ENCODE measurements at places on chromosomes 13 and 19. TPM values are rescaled to one million over a fixed set of nuclear protein-coding genes. Genes with fewer than 3 reads are reported as not detected.

The KRTDAP gene
- 3.3 TPM for total RNA-seq

The CD37 gene
- total RNA-seq, result not detected

The IQCN gene
- 14.8 TPM for total RNA-seq

- H3K4me1 ChIP-seq, result no peaks in the 10 kb centered on the region
- H3K27ac ChIP-seq, result no peak overlapping the region
- H3K36me3 ChIP-seq, result no peaks in the 10 kb centered on the region
- DNase-seq, result no peak
Measured at GRCh38 chr19:28632371-28633080, 580.4 kb downstream of the UQCRFS1 start.

DNA sequence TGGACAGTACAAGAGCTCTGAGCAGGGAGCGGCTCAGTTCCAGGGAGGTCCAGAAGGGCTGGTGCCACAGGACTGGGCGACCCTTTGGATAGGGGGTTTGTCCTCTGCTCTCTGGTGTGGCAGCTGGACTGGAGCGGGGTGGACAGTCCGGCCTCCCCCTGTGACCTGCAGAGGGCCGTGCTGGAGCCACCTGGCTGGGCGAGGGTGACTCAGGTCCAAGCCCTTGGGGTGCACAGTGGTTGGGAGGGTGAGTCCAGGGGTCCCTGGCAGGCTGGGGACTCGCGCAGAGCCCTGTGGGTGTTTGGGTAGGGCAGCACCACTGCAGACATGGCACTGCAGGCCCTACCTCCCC lies 7.2 kb downstream of the SSBP4 start:
- peaks cover 35% of the 10 kb centered on the region for H3K4me1 ChIP-seq
- no peaks in the 10 kb centered on the region for H3K27me3 ChIP-seq
- H3K4me3 ChIP-seq, result no peak overlapping the region
- no peak for DNase-seq
- H3K36me3 ChIP-seq, result no peaks in the 10 kb centered on the region
- no peak overlapping the region for H3K27ac ChIP-seq

DNA sequence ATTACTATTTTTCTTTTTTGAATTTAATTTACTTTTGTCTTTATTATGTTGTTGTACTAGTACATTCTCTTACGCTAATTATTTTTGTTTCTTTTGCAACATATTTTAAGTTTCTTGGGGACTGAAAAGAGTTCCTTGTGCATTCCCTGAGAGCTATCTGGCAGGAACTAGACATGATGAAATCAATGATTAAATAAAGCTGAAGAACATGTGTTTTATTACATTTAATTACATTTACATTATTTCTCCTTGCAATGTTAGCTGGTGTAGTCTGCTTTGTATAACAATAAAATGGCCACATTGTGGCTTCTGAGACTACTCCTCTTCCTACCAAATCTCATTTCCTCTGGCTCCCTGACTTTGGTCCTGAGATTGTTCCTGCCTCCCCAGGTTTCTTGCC lies 244.9 kb downstream of the NDFIP2 start:
- DNase-seq, result no peak
- no peaks in the 10 kb centered on the region for H3K27me3 ChIP-seq
- no peak overlapping the region for H3K4me3 ChIP-seq
- peaks cover 18% of the 10 kb centered on the region for H3K36me3 ChIP-seq
- peak overlapping the region; percentile 82 for H3K27ac ChIP-seq
- H3K4me1 ChIP-seq, result peaks cover 44% of the 10 kb centered on the region

DNA sequence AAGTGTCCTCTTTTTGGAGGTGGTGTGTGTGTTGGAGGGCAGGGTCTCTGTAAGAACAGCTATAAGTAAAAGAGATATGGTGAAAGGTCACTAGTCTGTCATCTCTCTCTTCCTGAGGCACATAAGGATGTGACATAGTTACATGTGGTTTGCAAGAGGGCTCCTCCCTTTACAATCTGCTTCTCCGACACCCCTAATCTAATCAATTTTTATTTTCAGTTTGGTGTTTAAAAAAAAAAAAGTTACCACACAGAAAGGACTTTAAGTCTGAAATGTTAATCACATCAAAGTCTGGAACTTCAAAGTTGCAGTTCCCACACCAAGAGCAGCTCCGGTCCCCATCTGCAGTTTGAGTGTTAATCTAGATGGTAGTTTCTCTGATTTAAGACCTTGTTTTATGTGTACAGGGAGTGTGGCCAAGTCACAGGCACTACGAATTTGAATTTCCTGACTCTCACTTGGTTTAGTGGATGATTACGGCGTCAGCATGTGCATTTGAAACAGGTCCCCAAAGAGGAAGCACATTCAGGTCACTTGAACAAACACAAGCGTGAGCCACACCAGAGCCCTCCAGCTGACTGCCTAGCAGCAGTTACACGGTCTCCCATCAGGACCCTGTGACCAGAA lies 53.1 kb downstream of the FOXO1 start:
- peaks cover 52% of the 10 kb centered on the region for H3K4me1 ChIP-seq
- no peak overlapping the region for H3K4me3 ChIP-seq
- DNase-seq, result no peak
- H3K27ac ChIP-seq, result peak overlapping the region; percentile 55

DNA sequence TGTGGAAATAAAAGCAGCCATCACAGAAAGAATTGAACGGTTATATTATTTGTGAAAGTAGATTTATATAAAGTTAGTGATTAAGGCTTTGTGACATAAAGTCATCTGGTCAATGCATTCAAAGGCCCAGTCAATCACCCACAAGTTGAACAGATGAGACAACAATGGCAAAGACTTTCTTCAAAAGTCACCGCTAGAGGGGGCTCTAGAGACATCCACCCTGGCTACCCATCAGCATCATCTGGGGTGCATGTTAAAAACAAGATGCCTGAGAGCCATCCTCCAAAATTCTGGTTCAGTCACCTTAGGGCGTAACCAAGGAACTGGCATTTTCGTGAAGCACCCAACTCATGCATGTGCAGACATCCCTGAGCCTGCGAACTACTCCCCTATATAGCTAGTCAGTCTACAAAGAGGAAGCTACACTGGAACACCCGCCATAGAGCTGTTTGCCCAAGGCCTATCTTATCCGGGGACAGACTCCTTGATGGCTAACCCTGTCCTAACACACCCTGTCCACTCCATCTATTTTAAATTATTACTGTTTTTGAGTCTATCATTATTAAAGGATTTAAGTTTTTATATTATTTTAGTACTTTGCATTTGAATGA lies 970.5 kb downstream of the UQCRFS1 start:
- H3K4me3 ChIP-seq, result no peak overlapping the region
- no peak overlapping the region for H3K27ac ChIP-seq
- no peak for DNase-seq
- no peaks in the 10 kb centered on the region for H3K4me1 ChIP-seq
- peaks cover 2% of the 10 kb centered on the region for H3K27me3 ChIP-seq
- no peaks in the 10 kb centered on the region for H3K36me3 ChIP-seq

- peak overlapping the region; percentile 20 for H3K27ac ChIP-seq
- peaks cover 76% of the 10 kb centered on the region for H3K4me1 ChIP-seq
- no peaks in the 10 kb centered on the region for H3K27me3 ChIP-seq
- peaks cover 2% of the 10 kb centered on the region for H3K36me3 ChIP-seq
Measured at GRCh38 chr19:15294561-15294990, 37.8 kb downstream of the BRD4 start.
